ENCODE measurements at places on chromosomes 2 and 18.

- peak; percentile 58 for DNase-seq
These were observed 502.2 kb downstream of the NRXN1 start for GRCh38 chr2:50529600-50530218.

DNA sequence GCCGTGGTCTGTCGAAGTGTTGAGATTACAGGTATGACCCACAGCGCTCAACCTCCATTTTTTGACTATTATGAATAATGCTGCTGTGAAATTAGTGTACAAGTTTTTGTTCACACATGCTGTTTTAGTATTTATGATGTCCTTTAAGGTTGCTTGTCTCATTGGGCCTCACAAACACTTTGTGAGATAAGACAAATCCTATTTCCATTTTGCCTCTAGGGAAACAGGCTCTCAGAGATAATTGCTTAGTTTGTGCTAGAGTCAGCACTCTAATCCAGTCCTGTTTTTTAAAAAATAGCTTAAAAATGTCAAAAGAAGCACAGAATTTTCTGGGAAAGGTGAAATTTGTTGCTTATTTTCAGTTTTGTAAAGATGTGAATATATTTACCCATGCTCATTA lies 43.3 kb upstream of the CUL3 start:
- no peak for DNase-seq

- DNase-seq: no peak
These were observed 24.9 kb upstream of the PID1 start for GRCh38 chr2:229296016-229296415.

DNA sequence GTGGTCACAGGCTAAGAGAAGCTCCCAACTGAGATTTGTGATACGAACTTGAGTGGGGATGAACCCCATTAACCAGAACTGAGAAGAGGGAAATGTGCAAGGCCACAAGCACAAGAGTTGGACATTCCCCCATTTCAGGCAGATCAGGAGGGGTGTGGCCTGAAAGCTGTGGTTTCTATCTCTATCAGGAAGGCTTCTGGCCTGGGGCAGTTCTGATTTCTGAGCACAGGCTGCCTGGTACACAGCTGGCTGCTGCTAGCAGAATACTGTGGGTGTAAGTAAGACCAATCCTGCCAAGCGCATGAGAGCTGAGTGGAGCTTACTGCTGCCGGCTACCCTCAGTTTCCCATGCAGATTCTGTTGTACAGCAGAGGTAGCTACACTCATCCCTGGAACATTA lies 484.6 kb downstream of the SATB2 start:
- DNase-seq: no peak

DNA sequence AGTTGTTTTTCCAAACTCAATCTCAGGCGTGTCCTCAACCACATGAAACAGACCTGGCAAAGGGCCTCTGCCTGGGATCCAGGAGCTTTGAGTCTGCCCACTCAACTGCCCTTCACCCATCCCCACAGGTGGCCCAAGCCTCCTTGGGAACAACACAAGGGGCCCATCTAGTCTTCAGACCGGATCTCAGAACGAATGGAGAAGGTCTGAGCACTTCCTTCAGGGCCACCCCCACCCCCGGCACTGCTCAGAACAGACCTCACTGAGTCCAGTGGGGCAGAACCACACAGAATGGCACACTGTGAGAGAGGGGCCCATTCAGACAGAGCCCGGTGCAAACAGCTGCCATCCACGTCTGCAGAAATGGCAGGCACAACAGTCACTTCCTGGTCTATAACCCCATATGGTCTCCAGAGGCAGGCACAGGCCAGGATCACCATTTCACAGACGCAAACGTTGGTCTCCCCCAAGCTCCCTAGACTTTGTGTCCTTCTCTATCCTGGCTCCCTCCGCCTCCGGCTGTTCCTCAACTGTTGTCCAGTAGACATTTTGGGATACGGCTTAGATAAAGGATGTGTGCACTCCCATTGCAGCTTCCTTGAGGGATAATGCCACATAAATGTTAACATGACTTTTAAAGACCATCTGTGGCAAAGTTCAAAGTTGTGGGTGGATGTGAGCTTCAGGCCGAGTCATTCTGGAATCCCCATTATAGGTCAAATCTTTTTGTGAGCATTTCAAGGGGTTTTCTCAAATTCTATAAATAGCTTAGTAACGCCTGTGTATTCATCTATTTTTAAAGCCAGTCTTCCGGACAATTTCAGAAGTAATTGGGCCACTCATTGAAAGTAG lies 149.7 kb downstream of the SMAD7 start:
- no peak for DNase-seq

- DNase-seq: no peak
These were observed 31.6 kb upstream of the GPR155 start for GRCh38 chr2:174518395-174518794.

- DNase-seq: no peak
These were observed 352.7 kb downstream of the AKAIN1 start for GRCh38 chr18:4844320-4844719.

GRCh38 chr2:28160986-28161425 lies 231.7 kb upstream of the FOSL2 start:
- peak; percentile 90 for DNase-seq

- no peak for DNase-seq
These were observed 1.7 kb downstream of the MAPRE3 start for GRCh38 chr2:26971911-26972786.

- no peak for DNase-seq
These were observed 341.6 kb upstream of the MEIS1 start for GRCh38 chr2:66093371-66093770.

DNA sequence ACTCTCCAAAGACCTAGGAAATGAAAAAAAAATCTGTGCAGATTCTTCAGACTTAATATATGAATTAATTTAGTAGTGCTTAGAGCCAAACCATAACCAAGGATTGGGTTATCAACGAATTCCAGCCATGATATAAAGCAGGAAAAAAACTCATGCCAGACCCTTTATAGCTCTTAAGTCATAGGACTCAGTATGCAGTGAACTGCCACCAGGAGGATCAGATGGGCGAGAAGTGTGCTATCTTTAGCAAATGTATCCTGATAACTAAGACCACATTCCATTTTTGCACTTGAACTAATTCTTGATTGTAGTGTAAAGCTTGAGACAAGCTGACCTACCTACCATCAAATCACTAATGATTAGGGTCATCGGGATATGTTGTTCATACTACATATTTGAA lies 178.1 kb downstream of the IKZF2 start:
- no peak for DNase-seq

DNA sequence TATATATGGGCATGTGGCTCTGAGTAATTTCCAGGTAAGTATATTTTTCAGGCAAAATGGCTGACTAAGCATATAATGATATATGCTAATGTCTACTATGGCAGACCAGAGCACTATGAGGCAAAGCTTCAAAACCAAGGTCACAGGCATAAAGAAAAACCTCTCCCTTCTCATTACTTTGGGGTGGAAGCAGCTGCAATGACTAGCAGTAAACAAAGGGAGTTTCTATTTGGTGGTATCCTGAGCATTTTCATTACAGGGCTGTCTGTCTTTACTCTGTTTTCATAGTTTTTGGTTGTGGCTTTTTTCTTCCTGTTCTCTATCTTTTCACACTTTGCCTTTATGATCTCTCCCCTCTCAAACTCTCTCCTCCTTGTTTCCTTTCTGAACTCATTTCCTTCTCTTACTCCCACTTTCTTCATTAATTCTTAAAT lies 15.6 kb downstream of the PDE6D start:
- no peak for DNase-seq

DNA sequence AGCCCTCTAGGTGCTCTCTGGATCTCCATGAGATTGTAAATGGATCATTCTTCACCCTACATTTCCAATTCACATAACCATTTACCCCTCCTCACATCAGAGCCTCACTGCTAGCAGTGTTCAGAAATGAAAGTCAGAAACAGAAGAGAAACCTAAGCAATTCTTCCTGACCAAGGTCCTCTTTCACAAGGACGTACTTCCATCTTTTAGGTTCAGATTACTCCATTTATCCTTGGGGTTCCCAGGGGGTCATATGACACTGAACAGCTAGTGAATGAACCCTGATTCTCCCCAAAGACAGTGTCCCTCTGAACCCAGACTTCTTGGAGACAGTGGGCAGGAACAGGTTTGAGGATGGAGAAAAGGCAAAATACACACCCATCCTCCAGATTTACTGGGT lies 12.9 kb upstream of the MARCO start:
- DNase-seq: no peak

GRCh38 chr2:51846796-51847195 lies 814.9 kb upstream of the NRXN1 start:
- peak; percentile 13 for DNase-seq

DNA sequence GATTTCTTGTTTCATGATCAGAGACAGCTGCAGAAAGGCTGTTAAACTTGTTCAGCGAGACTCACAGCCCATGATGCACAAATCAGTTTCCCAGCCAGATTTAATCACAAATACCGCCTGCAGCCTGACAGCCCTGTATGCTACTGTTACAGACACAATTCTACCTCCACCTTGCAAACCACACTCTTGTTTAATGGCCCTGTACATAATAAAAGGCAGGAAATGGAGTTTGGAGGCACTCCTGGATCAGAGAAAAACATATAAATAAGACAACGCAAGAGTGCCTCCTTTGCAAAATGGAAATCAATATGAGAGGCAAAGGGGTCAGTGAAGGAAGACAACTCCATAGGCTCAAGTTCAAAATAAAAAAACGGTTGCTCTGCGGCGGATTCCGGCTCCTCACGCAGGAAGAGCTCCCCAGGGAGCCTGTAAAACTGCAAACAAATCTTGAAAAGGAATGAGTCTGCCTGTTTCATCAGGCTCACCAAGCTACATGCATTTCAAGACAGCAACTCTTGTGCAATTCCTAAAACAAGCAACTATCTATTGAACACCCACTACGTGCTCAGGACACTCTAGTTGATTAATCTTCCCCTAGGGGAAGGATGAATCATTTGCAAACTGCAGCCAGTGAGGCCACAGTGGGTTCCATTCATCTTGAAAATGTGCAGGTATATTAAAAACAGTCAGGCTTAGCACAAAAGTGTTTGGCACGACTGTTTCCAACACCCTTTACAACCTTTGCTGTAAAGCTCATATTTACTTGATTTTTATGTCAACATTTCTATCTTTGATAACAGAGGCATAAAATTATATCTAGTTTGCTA lies 37.5 kb downstream of the TBC1D8 start:
- peak; percentile 65 for DNase-seq

DNA sequence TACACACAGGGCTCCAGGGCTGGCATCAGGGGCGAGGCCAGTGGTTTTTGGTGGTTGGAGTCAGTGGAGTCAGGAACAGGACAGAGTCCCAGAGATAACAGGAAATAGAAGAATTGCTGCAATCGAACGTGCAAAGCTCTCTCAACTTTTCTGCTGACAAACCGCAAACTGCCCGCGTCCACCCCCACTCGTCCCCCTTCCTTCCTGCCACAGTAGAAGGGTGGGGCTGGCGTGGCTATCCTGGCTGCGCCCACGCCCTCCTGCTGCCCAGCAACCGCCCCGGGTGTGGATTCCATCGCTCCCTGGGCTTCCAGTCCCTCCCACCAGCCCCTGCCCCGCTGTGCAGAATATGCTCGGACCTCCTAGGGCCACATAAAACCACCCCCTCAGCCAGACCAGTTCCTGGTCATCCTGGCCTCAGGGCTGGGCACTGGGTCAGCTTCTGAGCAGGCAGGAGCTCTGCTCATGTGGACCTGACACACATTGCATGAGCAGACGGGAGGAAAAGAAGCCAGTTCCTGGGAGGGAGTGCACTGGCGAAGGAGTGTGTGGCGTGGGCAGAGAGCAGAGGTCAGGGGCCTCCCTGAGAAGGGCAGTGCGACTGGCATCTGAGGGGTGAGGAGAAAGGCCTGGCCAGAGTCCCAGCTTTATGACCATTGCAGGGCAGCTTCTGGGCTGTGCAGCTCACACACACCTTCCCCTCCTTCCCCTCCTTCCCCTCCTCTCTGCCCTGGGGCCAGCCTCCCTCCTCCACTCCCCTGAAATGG lies 85.4 kb upstream of the ATG16L1 start:
- DNase-seq: peak; percentile 8

- DNase-seq: peak; percentile 53
These were observed 85.7 kb downstream of the SLC4A3 start for GRCh38 chr2:219713110-219713509.

DNA sequence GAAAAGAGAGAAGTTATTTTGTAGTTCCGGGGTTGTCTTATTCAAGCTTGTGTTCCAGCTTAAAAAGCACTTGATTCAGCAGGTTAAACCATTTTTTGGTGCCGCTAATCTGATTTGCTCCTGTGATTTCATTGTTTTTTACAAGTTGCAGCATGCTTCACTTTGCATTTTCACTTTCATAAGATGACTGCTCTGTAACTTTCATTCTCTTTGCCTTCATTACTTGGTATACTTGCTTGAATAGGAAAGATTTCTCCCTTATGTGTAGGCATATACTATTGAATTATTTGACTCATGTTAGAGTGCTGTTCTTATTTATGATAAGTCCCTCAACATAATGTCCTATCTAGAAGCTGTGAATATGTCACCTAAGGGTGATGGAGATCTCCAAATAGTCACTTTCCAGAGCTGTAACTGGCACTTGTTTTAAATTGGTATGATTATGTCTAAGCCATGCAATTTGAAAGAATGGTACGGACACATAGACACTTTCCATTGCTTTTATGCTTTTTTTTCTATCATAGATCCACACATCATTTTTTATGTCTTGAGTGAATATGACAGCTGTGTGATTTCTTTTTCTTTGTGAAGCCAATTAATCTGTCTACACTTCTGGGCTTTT lies 254.5 kb downstream of the DSEL start:
- no peak for DNase-seq

DNA sequence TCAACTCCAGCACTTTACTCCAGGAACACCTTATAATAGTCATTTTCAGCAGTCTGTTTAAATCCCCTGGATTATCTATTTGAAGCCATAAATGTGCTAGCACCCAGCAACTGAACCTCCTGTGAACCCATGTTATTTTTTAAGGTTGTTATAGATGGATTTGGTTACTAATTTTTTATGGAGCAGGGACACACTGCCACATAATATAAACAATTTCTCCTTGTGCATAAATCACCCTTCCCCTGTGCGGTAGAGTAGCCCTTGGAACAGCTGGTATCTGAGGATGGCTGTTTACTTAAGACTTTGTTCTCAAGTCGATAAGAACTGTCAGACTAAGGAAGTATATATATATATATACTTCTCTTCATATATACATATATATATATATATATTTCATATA lies 367.4 kb downstream of the EPHA4 start:
- DNase-seq: no peak

- DNase-seq: peak; percentile 49
These were observed 86.0 kb upstream of the ALPP start for GRCh38 chr2:232292395-232293154.

DNA sequence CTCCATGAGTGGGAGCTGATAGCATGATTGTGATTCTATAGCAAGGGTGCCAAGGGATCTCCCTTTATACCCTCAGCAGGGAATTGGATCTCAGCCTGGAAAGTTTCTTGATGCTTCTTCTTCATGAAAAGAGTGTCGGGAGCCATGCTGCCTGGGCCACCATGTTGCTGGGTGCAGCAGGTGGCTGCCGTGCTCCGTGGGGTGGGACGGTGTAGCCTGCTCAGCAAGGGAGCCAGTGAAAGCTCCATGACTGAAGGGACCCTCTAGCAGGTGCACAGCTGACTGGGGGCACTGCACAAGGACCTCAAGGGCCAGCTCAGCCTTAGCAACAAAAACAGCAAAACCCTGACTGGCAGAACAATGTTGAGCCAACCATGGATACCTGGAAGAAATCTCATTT lies 368.9 kb upstream of the HS6ST1 start:
- DNase-seq: no peak

- peak; percentile 19 for DNase-seq
These were observed 2.8 kb downstream of the SH3BP4 start for GRCh38 chr2:234954551-234954992.

- peak; percentile 9 for DNase-seq
These were observed 29.4 kb downstream of the CERKL start for GRCh38 chr2:181627545-181627944.

- no peak for DNase-seq
These were observed 317.2 kb downstream of the GBX2 start for GRCh38 chr2:235850771-235851551.

Measured in fibroblast of skin of back (primary cell).